SW480 (cell line): ENCODE measurements at places on chromosomes 4 and X.

DNA sequence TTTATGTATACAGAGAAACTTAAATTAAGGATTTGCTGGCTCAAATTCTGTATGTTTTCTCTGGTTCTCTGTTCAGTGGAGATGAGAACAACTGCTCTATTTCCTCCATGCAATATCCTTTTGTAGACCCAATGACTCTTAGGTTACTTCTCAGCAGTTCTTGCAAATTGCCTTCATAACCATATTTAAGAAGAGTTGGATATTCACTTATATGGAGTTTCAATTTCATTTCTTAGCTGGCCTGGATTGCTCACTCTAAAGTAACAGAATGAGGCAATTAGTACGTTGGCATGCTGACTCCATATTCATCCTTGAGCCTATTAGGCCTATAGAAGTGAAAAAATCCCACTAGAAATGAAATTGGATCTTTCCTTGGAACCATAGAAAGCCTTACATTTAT is 93.6 kb downstream of the DOCK11 start:
- no peak for DNase-seq

- DNase-seq = no peak
Observed at GRCh38 chr4:184409911-184410692, 64.2 kb downstream of the IRF2 start.

- peak; percentile 43 for DNase-seq
Observed at GRCh38 chrX:53317365-53318069, 36.1 kb upstream of the IQSEC2 start.

- DNase-seq = no peak
Observed at GRCh38 chr4:38684951-38685844, 21.2 kb downstream of the KLF3 start.

GRCh38 chrX:54540289-54540688 is 10.3 kb downstream of the GNL3L start:
- no peak for DNase-seq

GRCh38 chrX:122572461-122572860 is 611.6 kb upstream of the GRIA3 start:
- no peak for DNase-seq

DNA sequence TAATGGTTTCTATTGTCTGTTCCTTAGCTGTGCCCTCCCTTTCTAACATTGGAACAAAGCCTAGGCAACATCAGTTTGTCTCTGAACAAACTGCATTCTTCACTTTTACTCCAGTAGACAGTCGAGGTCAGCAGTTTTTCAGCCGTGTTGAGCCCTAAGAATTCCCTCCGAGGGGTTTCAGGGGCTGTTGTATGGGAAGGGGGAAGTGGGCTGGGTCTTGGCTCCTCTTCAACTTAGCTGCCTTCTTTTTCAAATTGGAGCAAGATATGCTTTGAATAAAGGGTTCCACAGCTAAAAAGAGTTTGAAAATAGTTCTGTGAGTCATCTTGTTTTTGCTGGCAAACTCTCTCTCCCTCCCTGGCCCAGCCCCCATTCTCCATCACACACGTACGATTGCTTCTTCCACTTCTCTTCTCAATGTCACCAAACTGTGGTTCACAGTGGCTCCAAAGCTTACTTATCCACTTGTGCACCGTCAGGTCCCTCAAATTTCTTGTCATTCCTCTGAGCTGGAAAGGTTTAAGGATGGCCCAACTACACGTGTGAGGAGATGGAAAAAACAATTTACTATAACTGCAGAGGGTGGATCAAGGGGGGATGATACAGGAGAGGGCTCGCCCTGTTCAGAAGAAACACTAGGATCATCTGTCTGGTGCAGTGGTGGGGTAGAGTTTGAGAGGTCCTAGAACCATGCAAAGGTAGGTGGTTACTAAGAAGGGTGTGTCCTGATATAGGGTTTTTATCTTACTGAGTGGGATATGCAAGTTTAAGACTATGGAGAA is 9.2 kb upstream of the MAML3 start:
- DNase-seq = no peak

- DNase-seq = no peak
Observed at GRCh38 chrX:152149648-152150047, 11.3 kb upstream of the MAGEA10 start.

DNA sequence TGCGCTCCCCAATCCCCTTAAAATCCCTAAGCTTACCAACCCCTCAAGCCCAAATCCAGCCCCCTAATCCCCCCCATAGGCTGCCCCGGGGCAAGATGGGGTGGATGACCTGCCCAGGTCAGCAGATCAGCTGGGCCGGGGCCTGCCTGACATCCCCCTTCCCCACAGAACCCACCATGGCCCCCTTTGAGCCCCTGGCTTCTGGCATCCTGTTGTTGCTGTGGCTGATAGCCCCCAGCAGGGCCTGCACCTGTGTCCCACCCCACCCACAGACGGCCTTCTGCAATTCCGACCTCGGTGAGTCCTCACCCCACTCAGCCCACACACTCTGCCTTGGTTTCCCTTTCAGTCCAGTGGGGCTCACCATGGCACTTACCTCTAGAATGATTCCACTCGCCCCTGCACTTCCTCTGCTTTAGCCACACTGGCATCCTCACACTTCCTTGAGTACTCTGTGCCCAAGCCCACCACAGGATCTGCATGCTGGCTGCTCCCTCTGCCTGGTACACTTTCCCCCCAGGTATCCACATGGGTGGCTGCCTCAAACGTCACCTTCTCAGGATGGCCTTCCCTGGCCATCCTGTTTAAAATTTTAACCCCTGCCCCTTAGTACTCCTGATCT is 1.1 kb downstream of the TIMP1 start:
- no peak for DNase-seq

- no peak for DNase-seq
Observed at GRCh38 chr4:76830612-76830963, 67.4 kb downstream of the SOWAHB start.

- DNase-seq = no peak
Observed at GRCh38 chrX:30008031-30008430, 207.3 kb upstream of the MAGEB2 start.

DNA sequence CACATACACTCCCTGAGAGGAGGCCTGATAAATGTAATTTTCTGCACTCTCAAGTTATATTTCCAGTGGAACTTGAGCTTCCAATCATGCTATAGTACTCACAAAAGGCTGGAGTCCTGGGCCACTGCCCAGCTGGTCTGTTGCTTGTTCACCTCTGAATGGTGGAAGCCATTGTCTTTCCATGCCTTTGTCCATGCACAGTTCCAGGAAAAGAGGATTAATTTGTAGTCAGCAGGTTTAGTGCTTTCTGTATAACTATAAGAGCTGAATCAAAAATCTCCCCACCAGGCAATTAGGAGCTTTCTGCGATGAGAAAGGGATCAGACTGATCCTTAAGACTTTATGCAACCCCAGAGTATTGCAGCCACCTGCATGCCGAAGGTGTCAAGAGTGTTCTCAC is 195.4 kb upstream of the PGRMC2 start:
- DNase-seq = no peak

GRCh38 chr4:169259271-169259670 is 11.5 kb downstream of the SH3RF1 start:
- DNase-seq = no peak

DNA sequence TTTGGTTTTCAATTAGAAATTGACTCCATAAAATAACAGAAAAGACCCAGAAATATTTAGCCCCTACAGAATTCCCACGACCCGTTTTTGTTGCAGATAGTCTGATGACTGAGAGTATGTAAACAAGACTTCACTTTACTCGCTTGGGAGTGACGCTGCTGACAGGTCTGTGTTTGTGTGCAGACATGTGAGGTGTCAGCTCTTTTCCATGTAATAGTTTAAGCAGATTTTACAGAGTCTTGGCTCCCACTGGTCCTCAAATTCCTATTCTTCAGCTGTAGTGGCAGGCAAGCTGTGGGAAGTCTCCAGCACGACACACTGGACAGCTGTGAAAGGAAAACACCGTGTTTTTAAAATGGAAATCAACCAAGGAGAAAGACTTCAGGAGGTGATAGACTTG is 455.7 kb downstream of the GABRG1 start:
- no peak for DNase-seq

DNA sequence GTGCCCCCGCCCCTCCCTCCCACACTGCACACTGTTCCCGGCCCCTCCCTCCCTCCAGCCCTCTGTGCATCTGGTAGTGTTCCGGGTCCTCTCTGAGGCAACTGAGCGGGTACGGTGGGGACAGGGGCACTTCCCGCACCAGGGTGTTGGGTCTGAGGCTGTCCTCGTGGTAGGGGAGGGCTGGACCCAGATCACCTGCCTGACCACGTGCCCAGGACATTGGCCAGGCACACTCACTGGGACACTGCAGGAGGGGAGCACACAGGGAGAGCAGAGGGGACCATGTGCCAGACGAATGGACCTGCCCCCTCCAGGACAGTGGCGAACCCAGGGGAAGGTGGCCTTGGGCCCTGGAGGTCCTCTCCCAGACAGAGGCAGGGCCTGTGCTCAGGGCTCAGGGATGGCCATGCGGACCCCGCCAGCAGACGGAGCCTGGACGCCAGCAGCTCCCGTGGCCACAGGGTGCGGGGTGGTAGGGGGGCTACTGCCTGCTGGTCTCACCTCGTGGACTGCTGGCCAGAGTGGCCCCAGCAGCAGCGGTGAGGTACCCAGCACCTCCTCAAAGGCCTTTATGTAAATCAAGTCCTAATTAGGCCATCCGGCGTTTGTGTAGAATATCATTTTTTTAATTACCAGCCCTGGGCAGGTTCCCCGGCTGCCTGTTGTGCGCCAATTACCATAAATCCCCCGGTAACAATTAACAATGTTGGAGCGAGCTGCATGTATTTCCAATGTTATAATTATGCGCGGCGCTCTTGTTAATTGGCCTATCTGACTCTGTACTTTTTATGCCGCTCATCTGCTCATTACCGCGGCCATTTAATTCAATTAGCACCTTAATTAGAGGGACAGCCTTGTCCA is 106.9 kb downstream of the FAM53A start:
- DNase-seq = no peak

GRCh38 chrX:120015145-120016067 is 62.1 kb downstream of the RHOXF2B start:
- peak; percentile 33 for DNase-seq

GRCh38 chr4:149534779-149535178 is 280.9 kb downstream of the IQCM start:
- DNase-seq = no peak

- no peak for DNase-seq
Observed at GRCh38 chr4:34417160-34417559, 1827.2 kb downstream of the ARAP2 start.

DNA sequence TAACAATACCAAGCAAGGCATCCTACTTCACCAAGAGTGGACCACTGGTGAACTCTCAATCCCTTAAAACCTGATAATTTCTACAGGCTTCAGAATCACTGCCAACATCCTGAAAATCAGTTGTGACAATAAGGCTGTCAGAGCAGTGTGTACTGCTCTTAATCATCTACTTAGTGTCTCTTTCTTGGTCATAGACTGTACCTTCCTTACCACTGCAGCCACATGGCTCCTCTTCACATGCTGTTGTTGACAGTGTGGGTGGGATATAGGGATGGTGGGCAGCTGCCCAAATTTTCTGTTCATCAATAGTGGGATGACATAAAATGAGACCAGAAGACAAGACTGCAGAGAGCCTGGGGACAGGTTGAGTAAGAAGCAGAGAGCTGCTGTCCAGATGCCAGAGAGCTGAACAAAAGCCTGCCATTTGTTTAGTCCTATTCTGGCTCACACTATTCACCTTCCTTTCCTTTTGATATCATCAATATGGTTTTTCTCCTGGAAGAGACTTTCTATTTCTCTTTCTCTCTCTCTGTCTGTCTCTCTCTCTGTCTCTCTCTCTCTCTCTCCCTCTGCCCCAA is 178.9 kb downstream of the MGST2 start:
- DNase-seq = no peak

GRCh38 chr4:176583278-176583677 is 209.4 kb downstream of the VEGFC start:
- no peak for DNase-seq
